ENCODE measurements at places on chromosomes 2 and 18.

GRCh38 chr2:241161646-241162281, 11.5 kb downstream of the PPP1R7 start:
- DNase-seq = no peak

DNA sequence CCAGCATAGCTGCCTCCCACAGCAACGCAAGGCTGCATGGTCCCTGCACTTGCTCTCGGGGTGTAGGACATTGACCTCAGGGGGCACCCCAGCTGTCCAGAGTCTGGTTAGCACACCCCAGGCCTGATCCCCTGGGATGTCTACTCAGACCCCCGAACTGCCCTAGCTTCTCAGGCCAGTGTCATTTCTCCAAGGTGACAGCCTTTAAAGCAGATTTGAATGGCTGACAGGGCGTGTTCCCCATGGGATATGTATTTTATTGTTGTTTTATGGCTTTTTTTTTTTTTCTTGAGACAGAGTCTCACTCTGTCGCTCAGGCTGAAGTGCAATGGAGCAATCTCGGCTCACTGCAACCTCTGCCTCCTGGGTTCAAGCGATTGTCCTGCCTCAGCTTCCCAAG, 40.8 kb upstream of the PTMA start:
- DNase-seq = no peak

GRCh38 chr2:240632306-240632721, 7.0 kb downstream of the GPR35 start:
- no peak for DNase-seq

DNA sequence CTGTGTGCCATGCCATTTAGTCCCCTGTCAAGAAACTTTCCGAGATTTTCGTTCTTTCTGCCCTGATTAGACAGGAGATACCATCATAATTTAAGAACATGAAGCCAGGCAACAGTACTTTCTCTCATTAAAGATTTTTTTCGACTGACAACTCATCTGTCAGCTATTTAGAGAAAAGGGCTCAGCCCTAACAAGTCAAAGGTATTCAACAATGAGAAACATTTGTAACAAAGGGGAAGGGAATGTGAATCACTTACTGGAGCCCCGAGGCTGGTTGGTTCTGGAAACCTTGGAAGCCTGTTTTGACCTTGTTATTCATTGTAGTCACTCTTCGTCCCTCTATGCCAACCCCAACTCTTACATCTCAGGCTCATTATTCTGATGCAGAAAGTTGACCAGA, 199.4 kb downstream of the SPP2 start:
- no peak for DNase-seq

- DNase-seq = no peak
Observed at GRCh38 chr2:24970483-24971285, 1.1 kb downstream of the DNAJC27 start.

- no peak for DNase-seq
Observed at GRCh38 chr2:149899390-149899789, 311.8 kb upstream of the MMADHC start.

DNA sequence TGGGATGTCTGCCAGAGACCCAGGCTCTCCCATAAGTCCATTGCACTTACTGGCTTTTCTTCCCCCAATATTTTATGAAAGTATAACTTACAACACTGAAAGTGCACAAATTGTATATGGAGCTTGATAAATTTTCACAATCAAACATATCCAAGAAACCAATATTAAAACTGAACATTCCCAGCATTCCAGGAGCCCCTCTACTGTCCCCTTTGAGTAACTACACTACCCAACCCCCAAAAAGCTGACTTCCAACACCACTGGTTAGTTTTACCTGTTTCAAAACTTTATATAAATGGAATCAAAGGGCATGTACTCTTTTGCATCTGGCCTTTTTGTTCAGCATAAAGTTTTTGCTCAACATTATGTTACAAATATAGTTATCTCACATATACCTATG, 35.2 kb upstream of the PKDCC start:
- no peak for DNase-seq

GRCh38 chr2:27078267-27079194, at the start of gene EMILIN1:
TSS of gene EMILIN1 (plus strand) at chr2:27078615. CDS start at chr2:27079066, 451 bp downstream.
- DNase-seq = no peak

DNA sequence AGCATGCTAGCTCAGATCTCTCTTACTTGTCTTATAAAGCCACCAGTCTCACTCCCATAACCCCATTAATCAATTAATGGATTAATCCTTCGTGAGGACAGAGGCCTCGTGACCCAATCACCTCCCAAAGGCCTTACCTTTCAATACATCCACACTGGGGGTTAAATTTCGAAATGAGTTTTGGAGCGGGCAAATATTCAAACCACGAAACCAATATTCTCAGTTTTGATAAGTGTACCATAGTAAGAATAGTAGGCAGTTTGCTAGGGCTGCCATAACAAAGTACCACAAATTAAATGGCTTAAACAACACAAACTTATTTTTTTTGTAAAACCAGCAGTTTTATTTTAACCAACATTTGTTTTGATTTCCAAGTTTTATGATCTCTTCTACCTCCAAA, 15.2 kb downstream of the HIBCH start:
- no peak for DNase-seq

- no peak for DNase-seq
Observed at GRCh38 chr2:52416340-52416739, 1351.3 kb upstream of the CHAC2 start.

DNA sequence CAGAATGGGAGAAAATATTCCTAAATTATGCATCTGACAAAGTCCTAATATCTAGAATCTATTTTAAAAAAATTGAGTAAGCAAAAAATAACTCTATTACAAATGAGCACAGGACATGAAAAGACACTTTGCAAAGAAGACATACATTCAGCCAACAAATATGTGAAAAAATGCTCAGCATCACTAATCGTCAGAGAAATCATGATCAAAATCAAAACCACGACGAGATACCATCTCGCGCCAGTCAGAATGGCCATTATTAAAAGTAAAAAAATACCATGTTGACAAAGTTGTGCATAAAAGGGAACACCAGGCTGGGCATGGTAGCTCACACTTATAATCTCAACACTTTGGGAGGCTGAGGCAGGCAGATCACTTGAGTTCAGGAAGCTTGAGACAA, 63.5 kb downstream of the EVA1A start:
- no peak for DNase-seq

DNA sequence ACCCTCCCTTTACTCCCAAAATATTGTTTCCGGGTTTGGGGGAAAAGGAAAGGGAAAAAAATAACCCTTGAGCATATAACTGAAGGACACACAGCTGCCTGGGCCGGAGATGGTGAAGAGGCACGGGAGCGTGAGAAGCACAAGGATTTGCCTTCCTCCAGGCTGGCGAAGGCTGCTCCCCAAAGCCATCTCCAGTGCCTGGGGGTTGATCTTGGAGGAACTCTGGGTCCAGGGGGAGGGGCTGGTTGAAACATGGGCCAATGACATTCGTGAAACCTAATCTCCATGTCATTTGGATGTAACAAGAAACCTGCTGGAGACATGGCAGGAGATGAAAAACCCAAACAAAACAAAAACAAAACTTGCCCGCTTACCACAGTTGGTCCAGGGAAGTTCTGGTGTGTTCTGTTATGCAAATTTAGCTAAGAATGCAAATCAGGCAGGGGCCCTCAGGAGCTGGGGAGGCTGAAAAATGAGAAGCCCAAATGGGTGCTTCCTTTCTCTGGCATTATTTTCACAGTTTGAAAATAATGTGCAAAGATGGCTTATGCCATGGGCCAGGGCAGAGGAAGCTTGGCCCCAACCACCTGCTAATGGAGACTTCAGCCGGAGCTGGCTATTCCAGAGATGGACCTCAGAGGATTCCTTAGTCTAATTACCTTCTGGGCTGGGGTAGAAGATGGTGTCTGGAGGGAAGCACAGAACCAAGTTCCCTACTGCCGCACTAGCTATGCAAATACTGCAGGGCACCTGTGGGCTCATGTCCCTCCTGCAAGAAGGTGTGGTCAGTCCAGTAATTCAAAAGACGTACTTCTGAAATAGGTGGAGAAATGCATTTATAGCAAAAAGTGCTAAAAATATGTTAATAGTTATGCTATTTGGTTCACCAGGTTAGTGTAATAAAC, 180.9 kb downstream of the BCL2 start:
- DNase-seq = no peak

DNA sequence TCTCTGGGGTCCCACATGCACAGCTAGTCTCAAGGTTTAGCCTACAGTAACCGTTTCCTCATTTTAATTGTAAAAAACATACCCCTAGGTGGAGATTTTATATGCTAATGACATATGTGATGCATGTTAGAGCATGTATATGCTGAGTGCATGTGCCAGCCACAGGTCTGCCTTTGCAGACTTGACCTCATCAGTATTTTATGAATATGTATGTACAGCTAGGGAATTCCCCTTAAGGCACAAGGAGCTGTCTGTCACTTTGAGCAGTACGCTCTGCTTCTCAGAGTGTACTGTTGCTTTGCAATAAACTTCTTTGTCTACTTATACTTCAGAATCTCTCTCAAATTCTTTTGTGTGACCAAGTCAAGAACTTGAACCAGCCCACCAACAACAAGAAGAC, 131.2 kb upstream of the ERBB4 start:
- DNase-seq = no peak

DNA sequence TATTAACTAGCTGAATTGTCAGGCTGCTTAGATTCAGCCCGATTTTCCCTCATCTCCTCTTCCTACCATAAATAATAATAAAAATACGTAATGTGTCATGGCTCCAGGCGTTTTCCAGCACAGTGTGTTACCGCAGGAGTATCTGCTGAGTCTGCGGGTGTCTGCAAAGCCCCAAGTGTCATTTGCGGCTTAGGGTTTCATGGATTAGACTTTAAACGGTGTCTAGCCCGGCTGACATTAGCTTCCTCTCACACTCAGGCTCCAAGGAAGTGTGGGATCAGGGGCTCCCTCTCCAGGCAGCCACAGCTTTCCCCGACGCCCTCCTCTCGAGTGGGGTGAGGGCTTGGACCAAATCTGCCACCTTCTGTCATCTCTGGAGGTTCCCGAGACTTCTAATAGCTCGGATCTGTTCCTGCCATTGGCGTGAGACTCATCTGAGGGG, 14.1 kb upstream of the HOXD1 start:
- DNase-seq = no peak

DNA sequence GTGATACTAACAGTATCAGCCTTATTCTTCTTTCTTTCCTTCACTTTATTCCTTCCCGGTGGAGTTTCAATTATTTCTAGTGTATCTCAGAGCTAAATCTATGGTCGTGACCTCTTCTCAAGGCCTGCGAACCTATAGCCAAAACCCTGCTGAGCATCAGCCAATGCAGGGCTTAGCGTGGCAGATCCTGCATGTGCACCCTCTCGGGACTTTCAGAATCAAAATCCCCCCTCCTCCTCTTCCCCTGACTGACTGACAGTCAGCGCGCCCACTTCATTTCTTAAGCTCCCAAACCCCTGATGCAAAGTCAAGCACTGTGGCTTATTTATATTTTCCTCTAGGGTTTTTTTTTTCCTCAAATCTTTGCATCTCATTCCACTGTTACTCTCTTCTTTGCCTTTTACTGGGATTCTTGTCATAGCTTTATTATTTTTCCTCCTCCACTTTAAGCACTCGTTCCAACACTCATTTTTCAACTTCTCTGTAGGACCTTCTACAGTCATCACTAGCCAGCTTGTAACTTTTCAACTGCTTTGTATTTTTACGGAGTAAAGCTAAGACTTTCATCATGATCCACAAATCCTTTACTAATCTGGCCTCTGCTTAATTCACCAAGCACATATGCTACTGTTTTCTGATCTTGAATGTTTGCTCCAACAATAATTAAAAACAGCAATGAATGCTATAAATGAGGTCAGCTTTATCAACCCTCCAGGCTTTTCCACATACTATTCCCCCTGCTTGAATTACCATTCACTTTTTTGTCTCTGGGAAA, 896.5 kb upstream of the PIK3C3 start:
- no peak for DNase-seq

- no peak for DNase-seq
Observed at GRCh38 chr2:189654641-189655040, 6.6 kb upstream of the ASNSD1 start.

- DNase-seq = no peak
Observed at GRCh38 chr18:22539051-22539765, 121.5 kb upstream of the CTAGE1 start.

DNA sequence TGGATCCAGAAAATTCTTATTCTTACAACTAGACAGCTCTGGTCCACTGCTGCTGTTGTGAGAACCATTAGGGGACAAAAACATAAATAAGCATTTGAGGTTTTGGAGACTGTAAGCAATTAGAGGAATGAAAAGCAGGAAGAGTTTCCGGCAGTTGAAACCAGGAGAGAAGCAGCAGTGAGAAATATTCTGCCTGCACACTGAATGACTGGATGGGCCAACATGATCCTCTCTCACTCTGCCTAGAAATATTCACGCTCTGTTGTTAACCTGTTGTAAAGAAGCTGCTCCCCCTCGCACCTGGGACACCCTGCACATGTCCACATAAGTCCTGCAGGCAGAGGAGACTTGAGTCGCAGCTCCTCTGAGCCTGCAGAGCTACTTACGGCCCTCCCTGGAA, 60.4 kb upstream of the RNF152 start:
- DNase-seq = no peak

- no peak for DNase-seq
Observed at GRCh38 chr18:12491611-12492435, 84.1 kb downstream of the PRELID3A start.

DNA sequence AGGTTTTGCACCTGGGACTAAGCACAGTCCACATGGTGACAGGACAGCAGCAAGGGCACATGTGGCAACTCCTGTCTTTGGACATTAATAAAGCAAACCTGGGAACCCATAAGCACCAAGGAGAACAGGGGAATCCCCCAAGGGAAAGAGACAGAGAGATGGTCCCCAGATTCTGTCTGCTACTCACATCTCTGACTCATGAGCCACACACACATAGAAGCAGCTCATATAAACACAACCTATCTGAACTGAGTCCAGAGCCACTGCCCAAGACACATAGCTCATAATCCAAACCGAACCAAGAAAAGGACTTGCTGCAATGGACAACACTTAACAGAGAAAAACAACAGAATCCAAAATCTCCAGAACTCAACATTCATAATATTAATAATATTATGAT, 82.5 kb downstream of the OSBPL1A start:
- DNase-seq = no peak

DNA sequence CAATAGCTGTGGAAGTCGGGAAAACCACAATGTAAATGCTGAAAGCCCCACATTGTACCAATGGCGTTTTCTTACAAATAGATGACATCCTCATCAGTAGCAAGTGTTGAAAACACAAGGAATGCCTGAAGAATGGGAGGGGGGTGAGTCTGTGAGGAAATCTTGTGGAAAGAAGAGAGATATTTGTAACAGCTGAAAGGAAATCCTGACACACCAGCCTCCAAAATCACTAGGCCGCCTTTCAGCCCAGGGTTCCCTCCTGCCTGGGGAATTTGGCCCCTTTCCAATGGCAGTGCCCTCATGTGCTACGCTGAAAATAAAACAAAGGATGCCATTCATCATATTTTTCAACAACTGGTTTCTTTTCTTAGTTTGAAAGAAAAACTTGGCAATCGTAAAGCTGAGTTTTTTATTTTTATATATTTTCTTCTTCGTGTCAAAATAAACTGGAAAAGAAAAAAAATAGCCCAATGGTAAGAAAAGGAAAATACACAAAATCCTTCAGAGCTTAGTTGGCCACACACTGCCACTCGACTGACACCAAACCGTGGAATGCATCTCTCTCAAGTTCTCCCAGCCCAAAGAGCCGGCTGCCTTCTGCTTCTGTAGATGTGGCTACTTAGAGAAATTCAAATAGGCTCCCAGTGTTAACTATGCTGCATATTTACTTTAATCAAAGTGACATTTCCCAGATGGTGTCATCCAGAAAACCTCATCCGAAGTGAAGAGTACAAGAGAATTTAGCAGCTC, 52.0 kb downstream of the FTCDNL1 start:
- no peak for DNase-seq

Data from stimulated activated CD4-positive, alpha-beta T cell treated with anti-CD3 and anti-CD28 coated beads, Interleukin-12 subunit alpha, Interleukin-12 subunit beta, amount 100 ng/mL, for 4 hours (primary cell).